Activated CD4-positive, alpha-beta T cell treated with anti-CD3 and anti-CD28 coated beads, Interleukin-2, Interleukin-4, amounts not matched to agents 100 ng/mL and 50 ng/mL, durations not matched to agents 16 hours and 8 hours (primary cell): ENCODE measurements at places on chromosomes 5 and 9.

DNA sequence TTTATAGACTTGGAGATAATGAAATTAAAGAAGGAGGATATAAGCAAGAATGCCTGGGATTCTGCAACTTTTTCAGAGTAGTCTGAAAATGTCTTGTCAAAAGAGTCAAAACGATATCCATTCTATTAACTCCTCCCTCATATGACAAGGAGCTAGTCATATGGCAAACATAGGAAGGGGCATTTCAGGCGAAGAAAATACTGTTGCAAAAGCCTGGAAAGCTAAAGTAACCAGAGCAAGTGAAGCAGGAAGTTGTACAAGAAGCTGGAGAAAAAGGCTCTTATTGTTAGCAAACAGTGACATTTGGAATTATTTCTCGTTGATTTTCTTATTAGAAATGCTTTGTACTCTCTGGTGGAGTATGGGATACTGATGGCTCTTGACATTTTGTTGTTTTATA is 94.0 kb upstream of the PTPRD start:
- DNase-seq = no peak

- no peak for DNase-seq
Observed at GRCh38 chr5:104189909-104190308, 627.3 kb upstream of the NUDT12 start.

DNA sequence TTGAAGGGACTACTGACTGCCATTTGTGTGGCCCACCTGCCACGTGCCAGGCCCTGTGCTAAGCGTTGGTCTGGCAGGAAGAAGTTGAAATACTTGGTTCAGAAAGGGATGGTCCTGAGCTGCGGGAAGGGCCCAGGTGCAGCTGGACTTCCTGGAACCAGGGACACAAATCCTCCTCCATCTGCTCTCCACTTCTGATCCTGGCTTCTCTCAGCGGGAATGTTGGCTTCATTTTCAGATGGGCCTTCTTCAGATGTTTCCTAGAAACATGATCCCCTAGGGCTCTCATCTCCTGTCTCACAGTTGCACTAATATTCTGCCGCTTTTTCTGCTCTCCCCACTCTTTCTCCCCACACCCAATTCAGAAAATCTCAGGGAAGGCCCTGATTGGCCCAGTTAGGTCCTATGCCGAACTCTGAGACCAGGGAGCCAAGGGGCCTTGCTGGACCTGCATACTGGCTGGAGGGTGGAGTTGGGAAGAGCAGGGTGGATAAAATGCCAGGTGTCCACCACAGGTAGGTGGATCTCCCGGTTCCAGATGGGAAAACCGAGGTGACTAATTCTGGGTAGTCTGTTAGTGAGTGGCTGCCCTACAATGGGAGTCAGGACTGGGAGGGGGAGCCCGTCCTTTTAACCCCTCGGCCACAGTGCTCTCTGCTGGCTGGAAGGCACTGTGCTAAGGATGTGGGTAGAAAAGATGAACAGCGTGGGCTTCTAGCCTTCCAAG is 19.4 kb downstream of the PSAT1 start:
- DNase-seq = no peak

- DNase-seq = no peak
Observed at GRCh38 chr5:139275956-139276355, 17.6 kb upstream of the MATR3 start.
